Left lung (tissue), 14 donors: ENCODE measurements at places on chromosomes 7 and 10. TPM values are rescaled to one million over a fixed set of nuclear protein-coding genes. Genes with fewer than 3 reads are reported as not detected.

- no peak overlapping the region for H3K4me3 ChIP-seq
- no peak for DNase-seq
- no peaks in the 10 kb centered on the region for H3K4me1 ChIP-seq
- no peaks in the 10 kb centered on the region for H3K27me3 ChIP-seq
- H3K27ac ChIP-seq, result no peak overlapping the region
Observed at GRCh38 chr10:117647306-117647705, 104.8 kb downstream of the EMX2 start.

DNA sequence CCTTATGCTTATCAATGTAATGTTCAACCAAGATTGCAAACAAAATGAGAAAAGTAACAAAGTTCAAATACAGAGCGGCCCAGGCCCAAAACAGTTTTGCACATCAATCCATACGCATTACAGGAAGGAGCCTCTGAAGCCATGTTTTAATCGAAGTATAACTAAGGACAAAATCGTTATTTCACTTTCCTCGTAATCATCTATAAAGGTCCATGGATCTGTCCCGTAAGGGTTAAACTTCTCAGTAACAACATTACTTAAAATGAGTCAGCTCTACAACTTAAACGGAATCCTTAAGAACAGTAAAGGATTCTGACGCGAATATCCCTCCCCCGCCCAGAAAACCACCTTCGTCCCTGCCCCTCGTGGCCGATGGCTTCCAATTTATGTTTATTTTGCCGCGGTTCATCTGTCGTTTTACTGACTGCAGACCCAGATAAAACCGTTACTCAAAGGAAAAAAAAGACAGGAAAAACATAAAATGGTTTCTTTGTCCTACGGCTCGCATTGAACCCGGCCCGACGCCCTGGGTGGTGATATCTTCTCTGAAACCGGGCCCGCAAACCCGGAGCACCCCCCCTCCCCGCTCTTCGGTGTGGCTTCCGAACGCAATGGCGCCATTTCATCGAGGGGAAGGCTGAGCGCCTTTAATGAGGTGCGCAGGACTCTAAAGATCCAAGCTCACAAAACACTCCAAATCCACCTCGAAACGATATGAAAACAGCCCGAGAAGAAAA is 1.1 kb downstream of the HNRNPA2B1 start:
- H3K36me3 ChIP-seq, result peaks cover 30% of the 10 kb centered on the region
- H3K4me3 ChIP-seq, result peak overlapping the region; percentile 93
- H3K27ac ChIP-seq, result peak overlapping the region; percentile 100
- no peaks in the 10 kb centered on the region for H3K27me3 ChIP-seq
- H3K4me1 ChIP-seq, result peaks cover 52% of the 10 kb centered on the region

DNA sequence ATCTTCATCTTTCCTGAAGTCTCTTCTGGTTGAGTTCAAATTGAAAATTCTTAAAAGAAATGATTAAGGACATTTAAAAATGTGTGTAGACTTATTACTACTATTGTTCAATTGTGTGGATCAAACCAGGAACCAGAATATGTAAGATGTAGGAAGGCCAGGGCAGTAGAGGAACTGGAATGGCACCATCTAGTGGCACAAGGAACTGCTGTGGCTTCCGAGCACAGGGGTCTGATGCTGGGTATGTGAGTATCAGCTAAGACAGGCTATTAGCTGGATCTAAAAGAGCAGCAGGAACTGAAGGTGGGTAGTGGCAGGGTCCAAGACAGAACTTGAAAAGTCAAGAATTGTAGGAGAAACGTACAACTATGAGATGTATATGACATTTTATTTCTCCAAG is 247.3 kb downstream of the SEMA3A start:
- H3K4me1 ChIP-seq, result no peaks in the 10 kb centered on the region
- H3K27ac ChIP-seq, result no peak overlapping the region
- no peaks in the 10 kb centered on the region for H3K36me3 ChIP-seq
- H3K27me3 ChIP-seq, result no peaks in the 10 kb centered on the region
- no peak for DNase-seq

- H3K4me1 ChIP-seq, result no peaks in the 10 kb centered on the region
- no peaks in the 10 kb centered on the region for H3K27me3 ChIP-seq
- DNase-seq, result peak; percentile 85
- H3K36me3 ChIP-seq, result no peaks in the 10 kb centered on the region
- H3K4me3 ChIP-seq, result no peak overlapping the region
Observed at GRCh38 chr10:79374312-79375191, 27.3 kb downstream of the PPIF start.

GRCh38 chr10:112912410-112912928 is 37.6 kb upstream of the TCF7L2 start:
- H3K4me3 ChIP-seq, result no peak overlapping the region
- no peaks in the 10 kb centered on the region for H3K36me3 ChIP-seq
- no peaks in the 10 kb centered on the region for H3K27me3 ChIP-seq
- DNase-seq, result no peak
- H3K27ac ChIP-seq, result no peak overlapping the region
- no peaks in the 10 kb centered on the region for H3K4me1 ChIP-seq

The FAM237B gene
- total RNA-seq, result not detected
